Stimulated activated CD8-positive, alpha-beta memory T cell treated with anti-CD3 and anti-CD28 coated beads, Interleukin-4, amount 100 ng/mL, for 1 hour (primary cell): ENCODE measurements at places on chromosomes 5 and 9.

DNA sequence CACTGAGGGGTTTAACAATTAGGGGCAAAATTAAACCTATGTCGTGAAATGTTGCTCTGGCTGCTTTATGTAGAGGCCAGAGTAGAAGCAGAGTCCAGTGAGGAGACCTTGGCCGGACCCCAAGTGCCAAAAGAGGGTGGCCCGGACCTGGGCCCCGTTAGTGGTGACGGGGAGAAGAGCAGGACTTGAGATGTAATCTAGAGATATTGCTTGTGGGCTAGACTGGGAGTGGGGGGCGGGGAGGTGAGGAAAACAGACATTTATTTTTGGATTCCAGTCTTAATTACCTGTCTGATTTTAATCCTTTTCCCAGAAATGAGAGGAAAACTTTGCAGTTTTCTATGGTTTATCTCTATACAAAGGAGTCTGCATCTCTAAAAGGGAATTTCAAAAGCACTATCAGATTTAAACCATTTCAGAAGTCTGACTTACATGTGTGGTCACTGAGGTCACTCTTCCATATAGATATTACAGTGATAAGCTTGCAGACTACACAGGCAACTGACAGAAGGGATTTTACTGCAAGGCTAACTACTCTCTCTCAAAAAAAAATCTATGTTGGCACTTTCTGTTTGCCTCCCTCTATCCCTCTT, 108.1 kb downstream of the MED27 start:
- no peak for DNase-seq

DNA sequence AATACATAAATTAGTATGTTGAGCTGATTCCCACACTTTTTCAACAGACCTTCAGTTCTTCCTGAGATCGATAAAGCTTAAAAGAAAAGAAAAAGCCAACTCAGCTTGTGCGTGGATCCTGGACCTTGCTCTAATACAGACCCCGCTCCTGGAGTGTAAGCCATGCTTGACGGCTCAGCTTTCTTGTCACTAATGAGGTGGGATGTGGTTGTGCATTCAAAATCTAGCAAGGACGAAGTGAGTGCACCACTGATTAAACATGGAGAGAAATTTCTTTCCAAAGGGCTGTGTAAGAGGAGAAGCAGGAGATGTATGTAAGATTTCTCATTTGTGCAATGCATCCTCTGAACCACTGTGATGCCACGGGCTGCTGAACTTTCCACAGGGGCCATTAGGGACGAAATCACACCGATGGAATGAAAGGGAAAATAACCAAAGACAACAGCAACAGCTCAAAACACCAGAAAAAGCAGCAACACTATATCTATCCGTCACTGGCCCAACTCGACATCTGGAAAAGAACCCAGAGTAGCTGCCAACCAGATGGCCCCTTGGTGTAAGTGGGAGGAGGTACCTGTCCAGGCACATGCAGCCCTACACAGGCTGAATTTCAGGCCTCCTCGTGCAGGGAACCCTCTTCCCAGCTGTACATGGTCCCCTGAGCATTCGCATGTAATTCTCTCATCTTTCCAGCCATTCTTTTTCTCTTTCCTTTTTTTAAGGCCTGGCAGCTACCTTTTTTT, 178.9 kb downstream of the SREK1 start:
- no peak for DNase-seq

DNA sequence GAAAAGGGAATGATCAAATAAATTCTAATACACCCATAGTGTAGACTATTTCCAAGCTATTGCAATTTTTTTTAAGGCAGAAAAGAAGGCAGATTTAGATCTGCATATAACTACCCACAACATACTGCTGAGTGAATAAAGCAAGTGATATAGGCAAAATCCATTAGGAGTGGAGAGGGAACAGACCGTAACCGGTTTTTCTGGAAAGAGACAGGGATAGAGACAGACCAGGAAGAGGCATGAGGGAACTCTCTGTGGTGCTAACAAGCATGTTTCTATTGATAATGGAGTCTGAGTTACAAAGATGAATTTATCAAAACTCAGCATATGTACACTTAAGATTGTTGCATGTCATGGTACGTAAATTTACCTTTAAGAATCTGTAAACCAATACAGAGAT, 14.5 kb downstream of the ZDHHC21 start:
- DNase-seq: no peak

DNA sequence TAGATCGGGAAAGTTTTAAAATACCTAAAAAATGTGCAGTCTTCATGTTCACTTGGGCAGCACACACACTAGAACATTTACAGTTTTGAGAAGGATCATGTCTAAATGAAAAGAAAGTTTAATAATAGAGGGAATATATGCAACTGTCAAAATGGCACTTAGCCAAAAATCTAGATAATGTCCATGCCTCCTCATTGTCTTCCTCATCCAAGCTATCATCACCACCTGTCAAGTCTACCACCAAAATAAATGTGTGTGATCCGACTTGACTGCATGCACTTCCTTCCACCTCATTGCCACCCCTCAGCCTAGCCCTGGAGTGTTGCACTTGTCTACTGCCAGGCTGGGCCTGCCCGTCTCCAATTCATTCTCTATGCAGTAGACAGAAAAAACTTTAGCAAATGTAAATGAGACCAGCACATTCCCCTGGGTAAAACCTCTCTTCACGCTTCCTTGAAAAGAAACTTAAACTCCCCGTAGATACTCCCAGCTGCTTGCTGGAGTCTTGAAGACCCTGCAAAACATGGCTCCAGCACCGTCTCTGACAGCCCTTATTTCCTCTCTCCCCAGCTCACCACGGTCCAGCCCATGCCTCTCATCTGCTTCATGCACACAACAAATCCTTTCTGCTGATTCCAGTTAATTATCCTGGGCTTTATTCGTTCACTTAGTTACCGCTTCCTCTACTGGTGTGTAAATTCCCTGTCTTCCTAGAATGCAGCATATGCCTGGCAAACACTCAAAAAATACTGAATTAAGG, 66.9 kb downstream of the FANCC start:
- no peak for DNase-seq

DNA sequence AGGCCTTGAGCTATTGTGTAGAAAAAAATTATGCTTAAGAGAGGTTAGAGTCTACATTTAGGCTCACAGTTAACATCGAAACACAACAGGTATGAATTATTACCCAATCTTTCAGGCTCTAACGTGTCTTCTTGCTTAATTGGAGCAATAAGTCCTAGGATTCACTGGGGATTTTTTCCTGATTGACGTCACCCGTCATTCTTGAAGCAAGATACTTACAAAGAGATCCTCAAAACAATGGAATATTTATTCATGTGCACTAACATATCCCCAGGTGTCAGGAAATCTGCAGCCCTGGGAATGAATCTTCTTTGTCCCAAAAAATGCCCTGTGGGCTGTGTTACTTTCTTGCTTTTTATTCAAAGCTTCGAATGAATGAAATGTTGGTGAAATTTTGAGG, 413.5 kb downstream of the NFIB start:
- DNase-seq: no peak

DNA sequence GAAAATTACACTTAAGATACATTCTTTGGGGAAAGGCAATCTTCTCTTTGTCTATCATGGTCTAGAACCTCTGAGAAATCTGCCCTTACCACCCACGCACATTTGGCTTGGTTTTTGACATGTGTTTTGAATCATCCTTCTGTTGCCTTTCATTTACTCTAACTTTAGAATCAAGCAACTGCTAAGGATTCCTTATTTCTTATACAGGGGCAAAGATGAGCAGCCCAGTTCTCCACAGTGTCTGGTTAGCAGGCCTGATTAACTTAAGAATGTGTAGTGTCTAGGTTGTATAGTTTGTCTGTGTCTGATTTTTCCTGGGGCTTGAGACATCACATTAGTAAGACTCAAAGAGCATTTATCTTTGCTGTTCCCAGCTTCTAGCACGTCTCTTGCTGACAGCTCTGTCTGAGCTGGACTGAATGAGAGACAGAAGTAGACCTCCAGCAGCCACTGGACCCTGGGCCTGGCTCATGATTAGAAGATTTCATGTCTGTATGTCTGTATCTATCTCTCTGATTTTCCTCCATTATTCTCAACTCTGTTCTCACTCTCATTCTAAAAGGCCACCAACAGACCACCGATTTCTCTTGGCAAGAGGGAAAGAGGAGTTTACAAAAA, 31.8 kb upstream of the PCA3 start:
- no peak for DNase-seq

GRCh38 chr9:22119522-22120158, 110.5 kb upstream of the CDKN2B start:
- no peak for DNase-seq

DNA sequence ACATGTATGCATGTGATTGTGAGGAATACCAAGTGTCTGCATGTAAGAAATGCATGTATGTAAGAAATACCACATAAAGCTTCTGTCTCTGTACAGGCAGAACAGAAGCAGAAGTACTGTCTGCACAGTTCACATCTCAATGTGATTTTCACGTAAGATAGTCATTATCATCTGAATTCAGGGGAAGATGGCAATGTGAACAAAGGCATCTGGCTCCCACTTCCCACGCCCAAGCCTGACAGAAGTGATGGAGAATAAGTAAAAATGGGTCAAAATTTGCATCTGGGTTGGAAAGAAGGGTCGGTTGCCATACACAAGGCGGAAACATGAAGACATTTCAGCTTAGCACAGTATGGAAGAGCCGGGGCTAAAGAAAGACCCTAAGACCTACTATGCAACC, 71.7 kb downstream of the SUSD1 start:
- no peak for DNase-seq

DNA sequence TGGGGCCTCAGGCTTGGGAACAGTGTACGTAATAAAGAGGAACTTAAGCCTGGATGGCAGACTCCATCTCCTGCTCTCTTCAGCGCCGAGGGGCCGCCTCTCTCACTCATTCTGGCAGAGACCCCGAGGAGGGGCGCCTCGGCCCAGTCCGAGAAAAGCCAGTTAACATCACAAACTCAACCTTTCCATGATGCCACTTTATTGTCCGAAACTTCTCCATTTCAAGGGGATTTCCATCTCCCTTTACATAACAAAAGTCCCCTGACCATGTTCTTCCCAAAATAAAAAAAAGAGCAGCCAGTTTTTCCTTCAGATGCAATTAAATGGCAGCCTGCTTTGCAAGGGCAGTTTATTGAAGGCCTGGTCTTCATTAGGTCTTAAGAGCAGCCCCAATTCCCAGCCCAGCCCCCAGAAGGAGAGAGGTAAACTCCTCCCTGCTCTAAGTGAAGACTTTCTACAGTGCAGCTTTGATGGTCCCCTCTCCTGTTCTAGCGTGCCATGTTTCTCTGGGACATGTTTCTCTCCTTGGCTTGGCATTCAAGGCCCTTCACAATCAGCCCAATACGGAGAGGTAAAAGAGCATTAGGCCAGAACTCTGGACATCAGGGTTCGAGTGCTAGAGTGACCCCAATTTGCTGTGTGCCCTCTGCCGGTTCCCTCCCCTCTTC, 19.5 kb upstream of the RAB14 start:
- no peak for DNase-seq

- DNase-seq: no peak
Measured at GRCh38 chr5:128836571-128836970, 128.7 kb upstream of the SLC27A6 start.

GRCh38 chr5:131277875-131278740, 14.3 kb downstream of the CDC42SE2 start:
- DNase-seq: no peak

DNA sequence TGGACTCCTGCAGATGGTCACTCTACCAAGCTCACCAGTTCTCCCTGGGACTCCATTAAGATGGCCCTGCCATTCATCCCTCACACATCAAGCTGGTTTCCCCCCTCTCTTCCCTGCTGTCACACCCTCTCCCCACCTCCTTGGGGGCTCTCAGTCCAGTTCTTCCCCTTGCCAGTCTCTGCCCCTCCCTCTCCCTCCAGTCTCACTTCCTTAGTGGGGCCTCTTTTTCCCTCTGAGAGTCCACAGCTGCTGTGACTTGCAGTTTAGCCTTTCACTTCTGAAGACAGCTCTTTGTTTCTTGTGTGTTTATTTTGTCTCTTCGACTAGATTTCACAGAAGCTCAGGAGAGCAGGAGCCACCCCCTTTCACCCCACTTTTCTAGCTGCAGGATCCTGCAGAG, 10.5 kb downstream of the DOCK2 start:
- no peak for DNase-seq

DNA sequence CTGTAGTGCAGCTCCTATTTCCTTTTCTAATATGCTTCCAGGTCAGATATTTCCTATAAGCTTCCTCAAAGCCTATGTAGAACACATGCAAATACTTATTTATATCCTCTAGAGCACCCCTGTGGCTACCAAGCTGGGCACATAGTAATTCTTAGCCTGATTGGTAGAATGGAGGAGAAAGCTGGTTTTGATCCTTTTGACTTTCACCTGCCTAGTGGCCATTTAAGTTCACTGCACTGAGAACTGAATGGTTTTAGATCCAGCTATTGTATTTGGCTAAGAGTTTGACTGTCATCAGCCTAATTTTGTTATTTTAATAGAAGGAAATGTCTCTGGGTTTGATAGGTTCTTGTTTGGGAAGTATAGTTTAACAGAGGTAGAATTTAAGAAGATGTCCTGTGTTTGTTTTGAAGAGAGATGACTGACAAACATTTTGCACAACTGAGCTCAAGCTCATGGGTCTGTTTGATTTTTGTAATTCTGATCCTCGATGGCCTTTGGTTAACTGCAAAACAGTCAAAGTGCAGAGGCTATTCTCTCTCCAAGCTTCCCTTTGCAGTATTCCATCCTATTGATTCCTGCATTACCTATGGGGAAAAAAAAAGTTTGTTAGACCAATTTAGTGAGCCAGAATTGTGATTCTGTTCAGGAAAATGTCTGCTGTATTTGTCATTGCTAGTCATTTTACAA, 85.4 kb downstream of the KCNN2 start:
- no peak for DNase-seq

GRCh38 chr9:112970939-112971338, 41.1 kb downstream of the ZNF883 start:
- DNase-seq: no peak

GRCh38 chr9:16413509-16414016, 456.9 kb downstream of the BNC2 start:
- DNase-seq: no peak

DNA sequence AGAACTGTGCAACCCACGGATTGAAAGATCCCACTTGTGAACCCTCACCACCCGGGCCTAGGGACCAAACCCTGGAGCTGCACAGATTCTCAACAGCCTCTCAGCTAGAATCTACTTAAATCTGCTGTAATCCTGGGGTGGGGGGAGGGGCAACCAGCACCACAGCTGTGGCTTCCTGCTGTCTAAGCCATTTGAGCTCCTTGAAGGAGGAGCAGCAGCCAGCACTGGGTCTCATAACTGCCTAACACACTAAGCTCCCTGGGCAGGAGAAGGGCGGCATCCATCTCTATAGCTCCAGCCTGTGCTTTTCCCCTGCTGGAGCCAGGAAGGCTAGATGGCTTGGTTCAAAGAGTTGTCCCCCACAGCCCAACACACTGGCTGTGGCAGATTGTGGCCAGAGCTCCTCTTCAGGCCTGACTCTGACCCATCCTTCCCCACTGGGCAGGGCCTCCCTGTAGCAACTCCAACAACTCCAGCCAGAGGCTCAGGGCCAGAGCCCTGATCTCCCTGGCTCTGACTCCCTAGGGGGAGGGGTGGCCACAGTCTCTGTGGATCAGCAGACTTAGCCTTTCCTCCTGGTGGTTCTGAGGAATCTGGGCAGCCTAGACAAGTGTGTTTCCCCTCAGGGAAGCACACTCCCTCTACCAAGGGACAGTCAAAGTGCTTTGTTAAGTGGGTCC, 72.0 kb upstream of the C9orf72 start:
- DNase-seq: no peak
